ENCODE measurements at places on chromosomes 16 and 17. TPM values are rescaled to one million over a fixed set of nuclear protein-coding genes. Genes with fewer than 3 reads are reported as not detected.

AHSP gene
- not detected for total RNA-seq

NDUFAB1 gene
- 87.8 TPM for total RNA-seq

- no peak overlapping the region for H3K4me3 ChIP-seq
- H3K36me3 ChIP-seq: no peaks in the 10 kb centered on the region
- no peaks in the 10 kb centered on the region for H3K4me1 ChIP-seq
- H3K27ac ChIP-seq: no peak overlapping the region
- no peaks in the 10 kb centered on the region for H3K27me3 ChIP-seq
Measured at GRCh38 chr16:75965504-75966374, 239.4 kb upstream of the CPHXL start.

- no peaks in the 10 kb centered on the region for H3K4me1 ChIP-seq
- DNase-seq: no peak
- H3K27me3 ChIP-seq: no peaks in the 10 kb centered on the region
- no peak overlapping the region for H3K4me3 ChIP-seq
Measured at GRCh38 chr17:58308173-58308984, 20.2 kb downstream of the TSPOAP1 start.

HSPB9 gene
- not detected for total RNA-seq

BCL6B gene
- 1.9 TPM for total RNA-seq

C17orf100 gene
- 3.5 TPM for total RNA-seq

GRCh38 chr17:60557805-60558204 lies 31.8 kb upstream of the APPBP2 start:
- H3K27ac ChIP-seq: no peak overlapping the region
- no peak overlapping the region for H3K4me3 ChIP-seq
- H3K27me3 ChIP-seq: no peaks in the 10 kb centered on the region
- H3K4me1 ChIP-seq: no peaks in the 10 kb centered on the region
- H3K36me3 ChIP-seq: no peaks in the 10 kb centered on the region

COX6A2 gene
- total RNA-seq: not detected

TNFRSF13B gene
- total RNA-seq: not detected

HBA1 gene
- not detected for total RNA-seq

TMEM204 gene
- 53.7 TPM for total RNA-seq

- H3K27ac ChIP-seq: no peak overlapping the region
- no peaks in the 10 kb centered on the region for H3K36me3 ChIP-seq
- no peak overlapping the region for H3K4me3 ChIP-seq
- H3K4me1 ChIP-seq: peaks cover 2% of the 10 kb centered on the region
Measured at GRCh38 chr17:53919356-53919755, 96.6 kb downstream of the KIF2B start.

DNA sequence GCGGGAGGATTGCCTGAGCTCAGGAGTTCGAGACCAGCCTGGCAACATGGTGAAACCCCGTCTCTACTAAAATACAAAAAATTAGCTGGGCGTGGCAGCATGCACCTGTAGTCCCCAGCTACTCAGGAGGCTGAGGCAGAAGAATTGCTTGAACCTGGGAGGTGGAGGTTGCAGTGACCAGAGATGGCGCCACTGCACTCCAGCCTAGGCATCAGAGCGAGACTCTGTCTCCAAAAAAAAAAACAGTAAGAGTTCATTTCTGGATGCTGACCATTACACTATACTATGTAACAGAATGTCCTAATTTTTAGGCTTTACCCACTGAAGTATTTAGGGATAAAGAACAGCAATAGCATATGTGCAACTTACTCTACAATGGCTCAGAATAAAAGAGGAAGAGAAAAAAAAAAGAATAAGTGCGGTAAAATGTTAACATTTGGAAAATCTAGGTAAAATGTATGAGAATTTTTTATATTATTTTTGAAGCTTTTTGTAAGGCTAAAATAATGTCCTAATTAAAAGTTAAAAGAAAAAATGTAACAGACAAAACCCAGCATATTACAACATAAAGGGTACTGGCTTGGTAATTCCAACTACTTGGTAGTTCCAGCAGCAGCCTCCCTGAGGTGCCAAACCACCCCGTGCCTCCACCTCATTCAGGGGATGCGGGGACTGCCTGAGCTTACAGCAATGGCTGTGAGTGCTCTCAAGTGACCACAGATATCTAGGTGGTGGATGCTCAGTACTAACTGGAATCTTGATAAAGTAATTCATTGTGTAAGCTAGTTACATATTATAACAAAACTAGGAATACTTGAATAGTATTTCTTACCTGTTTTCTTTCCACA lies 10.9 kb downstream of the COPS3 start:
- no peak overlapping the region for H3K27ac ChIP-seq
- no peaks in the 10 kb centered on the region for H3K4me1 ChIP-seq
- DNase-seq: no peak
- no peaks in the 10 kb centered on the region for H3K27me3 ChIP-seq
- H3K4me3 ChIP-seq: no peak overlapping the region

DNA sequence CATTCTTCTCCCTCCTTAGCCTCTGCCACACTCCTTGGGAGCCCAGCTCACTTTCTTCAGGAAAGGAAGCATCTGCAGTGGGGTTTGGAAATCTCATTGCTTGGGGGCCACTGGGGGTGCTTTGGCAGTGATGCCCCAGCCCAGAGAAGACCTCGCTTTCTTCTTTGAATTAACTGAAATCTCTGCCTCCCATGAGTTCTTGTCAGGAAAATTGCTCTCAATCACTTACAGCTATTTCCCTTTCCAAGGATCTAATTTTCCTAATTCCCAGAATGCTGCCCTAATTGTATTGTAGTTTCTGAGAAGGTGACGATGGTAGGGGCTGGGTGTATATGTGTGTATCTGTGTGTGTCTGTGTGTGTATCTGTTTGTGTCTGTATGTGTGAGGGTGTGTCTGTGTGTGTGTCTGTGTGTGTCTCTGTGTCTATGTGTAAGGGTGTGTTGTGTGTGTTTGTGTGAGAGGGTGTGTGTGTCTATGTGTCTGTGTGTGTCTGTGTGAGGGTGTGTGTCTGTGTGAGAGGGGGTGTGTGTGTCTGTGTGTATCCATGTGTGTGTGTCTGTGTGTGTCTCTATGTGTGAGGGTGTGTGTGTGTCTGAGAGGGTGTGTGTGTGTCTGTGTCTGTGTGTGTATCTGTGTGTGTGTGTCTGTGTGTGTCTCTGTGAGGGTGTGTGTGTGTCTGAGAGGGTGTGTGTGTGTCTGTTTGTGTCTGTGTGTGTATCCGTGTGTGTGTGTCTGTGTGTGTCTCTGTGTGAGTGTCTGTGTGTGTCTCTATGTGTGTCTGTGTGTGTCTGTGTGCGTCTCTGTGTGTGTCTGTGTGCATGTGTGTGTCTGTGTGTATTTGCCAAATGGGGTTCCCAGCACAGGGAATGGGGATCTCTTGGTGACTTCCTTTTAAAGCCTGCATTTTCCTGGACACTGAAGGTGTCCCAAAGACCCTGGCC lies 83.5 kb upstream of the DNAJA2 start:
- no peak overlapping the region for H3K27ac ChIP-seq
- no peak overlapping the region for H3K4me3 ChIP-seq
- no peaks in the 10 kb centered on the region for H3K36me3 ChIP-seq
- DNase-seq: no peak
- no peaks in the 10 kb centered on the region for H3K4me1 ChIP-seq

ITGAX gene
- 9.3 TPM for total RNA-seq

KRT9 gene
- not detected for total RNA-seq

GNG13 gene
- not detected for total RNA-seq

PNMT gene
- 12.1 TPM for total RNA-seq

- H3K27me3 ChIP-seq: no peaks in the 10 kb centered on the region
- no peak overlapping the region for H3K4me3 ChIP-seq
- no peak overlapping the region for H3K27ac ChIP-seq
- H3K36me3 ChIP-seq: no peaks in the 10 kb centered on the region
- H3K4me1 ChIP-seq: no peaks in the 10 kb centered on the region
Measured at GRCh38 chr17:6894206-6894528, 62.6 kb upstream of the TEKT1 start.

SOST gene
- total RNA-seq: not detected

TLCD1 gene
- 0.44 TPM for total RNA-seq

SDK2 gene
- 3.1 TPM for total RNA-seq

KIF22 gene
- total RNA-seq: 40.2 TPM

- DNase-seq: no peak
- H3K27ac ChIP-seq: no peak overlapping the region
- H3K36me3 ChIP-seq: no peaks in the 10 kb centered on the region
- H3K4me3 ChIP-seq: no peak overlapping the region
- no peaks in the 10 kb centered on the region for H3K4me1 ChIP-seq
Measured at GRCh38 chr16:24972608-24973220, 42.5 kb downstream of the ARHGAP17 start.

- no peak overlapping the region for H3K4me3 ChIP-seq
- no peak for DNase-seq
- no peaks in the 10 kb centered on the region for H3K36me3 ChIP-seq
- H3K27me3 ChIP-seq: no peaks in the 10 kb centered on the region
- H3K27ac ChIP-seq: no peak overlapping the region
Measured at GRCh38 chr17:2436316-2436905, 35.6 kb upstream of the MNT start.
